ENCODE measurements at places on chromosomes 2 and 18. TPM values are rescaled to one million over a fixed set of nuclear protein-coding genes. Genes with fewer than 3 reads are reported as not detected.

GRCh38 chr2:112794131-112794733 is 9.9 kb upstream of the IL1A start:
- DNase-seq = peak; percentile 49

GRCh38 chr2:111194835-111195621 is 74.3 kb downstream of the BCL2L11 start:
- DNase-seq = peak; percentile 41

DNA sequence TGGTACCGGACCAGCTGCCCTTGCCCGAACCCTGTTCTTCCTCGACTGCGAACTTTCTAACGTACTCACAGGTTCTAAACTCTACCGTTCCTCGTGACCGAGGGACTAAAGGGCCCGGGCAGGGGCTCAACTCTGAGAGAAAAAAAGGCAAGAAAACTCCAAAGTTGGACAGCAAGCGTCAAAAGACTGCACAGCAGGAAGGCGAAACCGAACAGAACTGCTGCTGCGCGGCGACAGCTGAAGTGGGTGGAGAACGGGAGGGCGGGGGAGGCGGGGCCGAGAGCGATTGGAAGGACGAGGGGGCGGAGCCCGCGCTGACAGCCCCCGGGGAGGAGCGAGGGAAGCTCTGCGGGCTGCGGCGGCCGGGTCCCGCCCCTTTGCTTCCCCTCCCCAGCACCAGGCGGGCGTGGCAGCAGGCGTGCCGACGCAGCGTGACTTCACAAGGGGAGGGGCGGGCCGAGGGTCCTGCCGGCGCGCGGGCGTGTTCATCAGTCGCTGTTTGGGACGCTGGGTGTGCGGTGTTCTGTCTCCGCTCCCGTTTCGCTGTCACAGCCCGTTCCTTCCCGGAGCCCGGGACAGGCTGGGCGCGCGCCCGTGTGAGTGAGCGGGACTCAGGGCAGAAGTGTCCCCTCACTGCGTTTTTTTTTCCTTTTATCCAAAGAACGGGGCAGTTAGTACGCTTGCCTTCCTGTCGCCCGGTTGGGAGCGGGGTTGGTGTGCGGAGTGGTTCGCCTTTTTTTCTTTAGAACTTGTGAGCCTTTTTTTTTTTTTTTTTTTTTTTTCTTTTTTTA is at the start of gene NABP1:
TSS of gene NABP1 (plus strand) at position 491 of the 791 bp plus-strand sequence. CDS start 479 bp downstream, outside the sequence.
- DNase-seq = peak; percentile 97

DNA sequence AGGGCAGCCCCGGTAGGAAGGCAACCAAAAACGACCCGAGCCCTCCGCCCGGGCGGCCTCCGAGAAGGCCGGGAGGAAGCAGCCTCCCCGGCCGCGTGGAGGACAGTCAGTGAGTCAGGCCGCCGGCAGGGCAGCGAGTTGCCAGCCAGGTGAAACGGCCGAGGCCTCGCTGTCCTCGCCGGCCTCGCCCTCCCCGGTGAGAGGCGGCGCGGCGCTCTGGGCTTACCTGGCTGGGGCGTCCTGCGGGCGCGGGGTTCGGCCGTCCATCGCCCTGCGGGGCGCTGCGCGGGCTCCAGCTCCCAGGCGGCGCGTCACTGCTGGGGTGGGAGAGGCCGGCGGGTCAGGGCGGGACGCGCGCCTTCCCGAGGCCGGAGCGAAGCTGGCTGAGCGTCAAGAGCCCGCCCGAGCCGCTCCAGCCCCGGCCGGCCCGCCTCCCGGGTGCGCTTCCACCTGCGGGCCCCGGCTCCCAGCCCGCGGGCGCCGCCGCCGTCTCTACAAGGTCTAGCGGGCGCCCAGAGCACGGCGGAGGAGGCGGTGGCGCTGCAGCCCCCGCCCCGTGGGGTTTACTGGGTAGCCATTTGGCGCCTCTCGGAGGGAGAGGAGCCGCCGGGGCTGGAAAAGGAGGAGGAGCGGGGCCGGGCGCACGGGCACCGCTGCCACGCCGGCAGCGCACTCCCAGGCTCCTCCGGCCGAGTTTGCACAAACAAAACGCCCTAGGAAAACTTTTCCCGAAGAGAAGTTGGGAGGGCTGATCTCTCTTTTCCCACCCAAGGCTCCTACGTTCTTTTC is 499 bp downstream of the COBLL1 start:
- DNase-seq = peak; percentile 83

- DNase-seq = no peak
These were observed 72.4 kb downstream of the ZAP70 start for GRCh38 chr2:97785818-97786217.

GRCh38 chr2:141589314-141589713 is 541.5 kb downstream of the LRP1B start:
- DNase-seq = no peak

GRCh38 chr2:233449921-233450863 is 95.9 kb downstream of the DGKD start:
- no peak for DNase-seq

LYG2 gene
- total RNA-seq = not detected

ZSCAN30 gene
- total RNA-seq = 2.2 TPM

Measured in HT-29 (cell line).